ENCODE measurements at places on chromosomes 3 and 15.

DNA sequence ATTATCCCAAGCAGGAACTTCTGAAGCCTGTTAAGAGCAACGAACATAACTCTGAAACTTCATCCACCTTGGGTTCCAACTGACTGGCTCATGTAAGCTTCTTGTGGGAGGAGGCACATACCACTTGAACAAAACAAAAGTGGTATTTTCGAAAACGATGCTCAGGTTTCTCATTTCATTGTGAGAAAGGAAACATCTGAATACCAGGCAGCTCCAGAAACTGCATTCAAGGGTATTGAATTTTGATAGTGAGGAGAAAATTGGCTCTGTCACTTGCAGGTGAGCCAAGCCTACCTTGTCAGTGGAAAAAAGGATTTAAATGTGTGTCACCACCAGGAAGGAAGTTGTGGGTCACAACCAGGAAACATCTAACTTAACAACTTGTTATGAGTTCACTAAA, 218.1 kb upstream of the SATB1 start:
- DNase-seq, result no peak

DNA sequence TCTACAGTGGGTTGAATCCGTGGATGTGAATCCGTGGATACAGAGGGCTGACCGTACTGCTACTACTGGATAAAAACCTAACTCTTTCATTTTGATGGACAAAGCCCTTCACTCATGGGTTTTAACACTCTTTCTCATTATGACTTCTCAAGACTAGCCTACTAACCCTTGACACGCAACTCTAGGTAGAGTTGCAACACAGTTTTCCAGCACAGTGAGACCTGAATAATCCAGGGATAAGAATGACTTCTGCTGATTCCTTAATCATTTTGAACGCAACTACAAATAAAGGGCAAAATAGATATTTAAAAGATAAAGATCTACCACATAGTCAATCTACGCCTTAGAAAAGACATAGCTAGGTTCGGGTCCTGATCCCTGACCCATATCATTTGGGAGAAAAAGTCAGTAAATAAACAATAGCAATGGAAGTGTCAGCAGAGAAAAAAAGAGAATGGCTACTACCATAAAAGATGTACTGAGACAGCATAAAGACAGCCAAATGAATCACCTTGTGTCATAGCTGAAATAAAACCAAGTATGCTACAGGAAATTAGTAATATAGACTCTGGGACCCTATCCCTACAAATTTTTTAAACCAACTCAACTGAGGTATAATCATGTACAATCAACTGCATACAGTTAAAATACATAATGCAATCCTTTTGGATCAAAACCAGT, 87.6 kb downstream of the DPH6 start:
- no peak for DNase-seq

DNA sequence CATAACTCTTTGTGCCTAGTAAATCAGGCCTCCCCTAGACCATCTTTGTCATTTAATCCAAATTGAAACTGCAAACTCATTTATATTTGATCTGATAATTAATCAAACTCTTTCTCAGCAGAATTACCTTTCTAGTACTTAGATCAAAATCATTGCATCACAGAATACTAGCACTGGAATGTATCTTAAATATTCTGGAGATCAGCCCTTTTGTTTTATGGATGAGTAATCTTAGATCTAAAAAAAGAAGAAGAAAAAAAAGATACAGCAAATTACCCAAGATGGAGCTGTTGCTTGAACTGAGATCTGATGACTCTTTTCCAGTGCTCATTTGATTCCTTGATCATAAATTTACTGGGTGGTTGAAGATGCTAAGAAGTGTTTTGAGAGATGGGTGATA, 47.9 kb downstream of the NAALADL2 start:
- DNase-seq, result no peak

GRCh38 chr15:41975669-41976068, 3.3 kb upstream of the EHD4 start:
- no peak for DNase-seq

DNA sequence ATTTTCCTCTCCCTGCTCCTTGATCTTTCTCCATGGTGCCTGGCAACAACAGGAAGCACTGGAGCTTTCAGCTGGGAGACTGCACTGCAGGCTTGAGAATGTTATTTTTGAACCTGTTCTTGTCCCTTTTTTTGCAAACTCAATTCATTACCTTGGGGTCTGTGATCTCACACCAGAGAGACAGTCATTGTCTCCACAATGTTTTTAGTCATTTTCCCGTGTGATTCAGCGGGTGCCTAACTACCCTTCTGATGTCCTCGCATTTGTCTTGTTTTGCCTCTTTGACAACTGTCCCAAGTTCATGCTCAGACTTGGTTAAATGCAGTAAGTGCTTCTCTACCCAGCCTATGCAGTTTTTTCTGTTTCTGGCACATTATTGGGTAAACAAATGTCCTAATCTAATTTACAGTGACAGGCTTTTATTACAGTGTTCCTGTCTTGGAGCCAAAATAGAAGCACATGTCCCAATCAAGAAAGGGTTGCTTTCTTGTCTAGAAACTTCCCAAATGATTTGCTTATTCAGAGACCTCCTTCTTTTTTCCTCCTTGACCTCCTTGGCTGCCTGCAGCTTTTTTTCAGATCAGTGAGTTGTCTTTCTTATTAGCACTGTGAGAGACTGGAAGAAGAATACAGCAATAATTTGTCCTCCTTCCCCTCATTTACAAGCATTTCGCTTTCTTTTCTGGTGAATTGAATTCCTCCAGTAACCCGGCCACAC, 162.4 kb downstream of the NSUN3 start:
- DNase-seq, result no peak

DNA sequence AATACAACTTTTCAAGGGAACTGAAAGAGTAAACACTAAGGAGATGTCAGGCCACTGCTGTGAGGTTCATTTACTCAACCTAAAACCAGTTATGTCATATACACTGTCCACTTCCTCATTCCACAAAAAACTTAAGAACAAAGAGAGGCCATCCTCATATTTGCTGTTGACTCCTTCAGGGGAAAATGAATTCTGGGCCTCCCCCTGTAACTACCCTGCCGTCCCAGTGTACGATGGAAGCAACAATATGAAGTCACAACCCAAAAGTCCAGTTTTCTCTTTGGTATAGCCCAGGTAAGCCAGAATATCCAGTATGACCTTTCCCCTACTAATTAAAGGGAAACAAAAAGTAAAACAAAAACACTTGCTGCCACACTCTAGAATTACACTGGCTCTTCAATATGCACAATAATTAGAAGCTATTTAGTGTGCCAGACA, 16.2 kb downstream of the CEP152 start:
- no peak for DNase-seq

DNA sequence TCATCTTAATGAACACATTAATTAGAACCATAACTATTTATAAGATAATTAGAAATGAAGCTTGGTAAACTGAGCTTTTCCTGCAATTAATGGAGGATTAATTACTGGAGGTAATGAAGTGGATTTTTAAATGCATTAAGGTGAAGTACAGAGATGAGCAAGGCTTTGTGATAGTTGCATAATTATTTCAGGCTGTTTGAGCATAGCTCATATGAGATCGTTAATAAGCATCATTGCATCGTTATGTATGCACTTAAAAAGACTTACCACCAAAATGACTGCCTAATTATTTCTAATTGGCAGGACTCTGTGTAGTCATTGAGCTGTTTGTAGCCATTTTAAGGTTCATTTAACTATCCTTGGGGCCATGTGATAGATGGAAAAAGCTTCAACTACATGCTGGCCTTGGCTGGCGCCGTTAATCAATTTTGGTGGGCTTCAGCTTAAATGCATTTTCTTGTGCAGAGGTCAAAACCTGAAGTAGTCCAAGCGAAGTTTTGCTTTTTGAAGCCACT, 55.3 kb downstream of the RSRC1 start:
- DNase-seq, result no peak

DNA sequence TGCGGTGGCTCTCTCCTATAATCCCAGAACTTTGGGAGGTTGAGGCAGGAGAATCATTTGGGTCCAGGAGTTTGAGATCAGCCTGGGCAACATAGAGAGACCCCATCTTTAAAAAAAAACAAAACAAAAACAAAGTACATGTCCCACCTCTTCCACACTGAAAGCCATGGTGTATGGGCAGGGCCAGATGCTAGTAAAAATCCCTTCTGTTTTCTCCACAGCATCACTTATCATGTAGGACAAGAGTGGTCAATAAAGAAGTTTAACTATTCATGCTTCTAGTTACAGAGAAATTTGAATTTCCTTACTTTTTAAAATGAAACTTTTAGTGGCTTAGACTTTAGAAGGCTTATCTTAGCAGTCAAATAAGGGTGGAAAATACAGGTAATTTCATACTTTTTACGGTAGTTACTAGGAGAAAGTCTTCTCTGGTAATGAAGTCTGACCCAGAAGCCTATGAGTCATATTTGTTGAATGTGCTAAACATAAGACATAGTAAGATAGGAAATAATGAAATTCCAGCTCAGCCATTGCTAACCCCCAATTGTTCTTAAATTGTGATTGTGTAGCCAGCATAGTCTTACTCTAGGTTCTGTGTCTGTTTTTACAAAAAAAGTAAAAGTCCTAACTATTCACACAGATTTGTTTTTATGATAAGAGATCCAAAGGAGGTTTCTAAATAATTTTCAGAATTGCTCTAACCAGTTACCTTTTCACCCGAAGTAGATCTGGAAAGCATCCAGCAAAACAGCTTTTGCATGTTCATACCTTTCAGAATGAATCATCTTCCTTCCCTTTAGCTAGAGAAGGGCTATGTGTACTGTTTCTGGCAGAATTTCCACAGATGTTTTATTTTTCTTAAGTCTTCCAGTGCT, 16.4 kb upstream of the ZNF609 start:
- no peak for DNase-seq

DNA sequence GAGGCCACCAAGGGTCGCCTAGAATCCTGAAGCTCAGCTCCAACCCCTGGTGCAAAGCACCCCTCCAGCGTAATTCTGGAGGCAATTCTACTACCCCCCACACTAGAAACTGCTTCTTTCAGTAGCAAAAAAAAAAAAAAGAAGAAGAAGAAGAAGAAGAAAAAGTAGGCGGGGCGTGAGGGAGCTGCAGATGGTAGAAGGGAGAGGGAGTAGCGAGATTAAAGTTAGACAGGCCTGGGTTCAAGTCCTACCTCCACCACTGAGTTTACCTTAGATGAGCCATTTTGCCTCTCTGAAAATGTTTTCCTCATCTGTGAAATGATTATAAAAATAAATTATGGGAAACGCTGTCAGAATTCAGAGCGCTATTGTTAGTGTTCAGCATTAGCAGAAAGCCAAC, 913 bp downstream of the FAM174B start:
- no peak for DNase-seq

- DNase-seq, result no peak
These were observed 5.3 kb downstream of the FOXP1 start for GRCh38 chr3:71578054-71578751.

GRCh38 chr3:85821130-85821756, 862.5 kb downstream of the CADM2 start:
- no peak for DNase-seq

DNA sequence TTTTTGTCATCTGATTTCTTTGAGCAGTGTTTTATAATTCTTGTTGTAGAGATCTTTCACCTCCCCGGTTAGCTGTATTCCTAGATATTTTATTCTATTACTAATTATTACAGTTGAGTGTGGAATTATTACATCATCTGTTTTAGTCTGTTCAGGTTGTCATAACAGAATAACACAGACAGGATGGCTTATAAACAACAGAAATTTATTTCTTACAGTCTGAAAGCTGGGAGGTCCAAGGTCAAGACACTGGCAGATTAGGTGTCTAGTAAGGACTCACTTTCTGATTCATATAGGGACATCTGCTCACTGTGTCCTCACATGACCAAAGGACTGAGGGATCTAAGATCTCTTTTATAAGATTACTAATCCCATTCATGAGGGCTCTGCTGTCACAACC, 121.3 kb upstream of the THBS1 start:
- DNase-seq, result no peak

DNA sequence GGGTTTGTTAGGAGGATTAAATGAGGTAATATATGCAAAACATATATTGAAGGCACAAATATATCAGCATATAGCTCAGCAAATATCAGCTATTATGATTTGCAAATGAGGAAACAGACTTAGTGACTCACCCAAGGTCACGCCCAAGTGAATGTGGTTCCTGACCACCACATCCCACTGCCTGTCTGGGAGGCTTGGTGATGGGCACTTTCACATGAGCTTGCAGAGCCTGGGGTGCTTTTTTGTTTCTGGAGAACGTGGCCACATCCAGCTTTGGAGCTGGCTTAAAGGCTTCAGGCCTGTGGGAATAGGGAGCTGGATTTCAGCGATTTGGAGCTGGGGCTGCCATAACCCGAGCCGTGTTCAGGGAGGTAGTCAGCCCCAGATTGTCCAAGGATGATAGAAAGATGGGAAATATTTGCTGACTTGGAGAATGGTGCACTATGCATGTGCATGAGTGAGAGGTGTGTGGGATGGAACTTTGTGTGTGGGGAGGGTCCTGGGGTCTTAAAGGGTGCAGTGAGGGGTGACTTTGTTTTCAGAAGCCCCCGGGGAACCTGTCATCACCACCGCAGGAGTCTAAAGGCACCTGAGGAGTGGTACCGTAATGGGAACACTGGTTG, 12.0 kb upstream of the FGD5 start:
- DNase-seq, result no peak

- no peak for DNase-seq
These were observed 44.1 kb downstream of the UMPS start for GRCh38 chr3:124774327-124774718.

DNA sequence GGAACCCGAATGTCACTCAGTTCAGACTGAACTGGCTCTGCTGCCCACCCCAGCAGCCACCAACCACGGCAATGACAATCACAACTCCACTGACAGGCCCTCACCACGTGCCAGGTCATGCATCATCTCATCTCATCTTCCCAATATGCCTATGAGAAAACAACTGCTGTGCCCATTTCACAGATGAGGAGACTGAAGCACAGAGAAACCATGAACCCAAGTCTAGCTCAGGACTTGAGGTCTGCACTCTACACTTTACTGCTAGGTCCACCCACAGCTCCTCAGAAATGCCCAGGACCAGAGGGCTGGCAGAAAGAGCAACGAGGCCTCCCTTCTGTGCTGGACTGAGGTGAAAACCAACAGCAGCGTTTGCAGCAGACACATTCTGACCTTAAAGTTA, 99.2 kb upstream of the LINGO1 start:
- DNase-seq, result no peak

- no peak for DNase-seq
These were observed 596.7 kb upstream of the UBE2E2 start for GRCh38 chr3:22606461-22606860.

DNA sequence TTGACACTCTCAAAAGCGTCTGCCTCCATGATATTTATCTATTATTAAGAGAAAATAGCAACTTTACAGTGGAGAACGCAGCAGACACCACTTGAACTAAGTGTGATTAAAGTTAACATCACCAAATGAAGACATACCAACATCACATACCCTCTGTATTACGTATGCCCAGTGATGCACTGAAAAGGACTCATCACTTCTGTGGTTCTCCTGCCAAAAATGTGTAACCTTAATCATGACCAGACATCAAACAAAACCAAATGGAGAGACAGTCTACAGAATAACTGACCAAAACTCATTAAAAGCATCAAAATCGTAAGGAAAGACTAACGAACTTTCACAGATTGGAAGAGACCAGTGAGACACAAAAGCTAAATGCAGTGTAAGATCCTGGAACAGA, 103.2 kb downstream of the PPP2R3A start:
- no peak for DNase-seq

- DNase-seq, result no peak
These were observed 23.2 kb downstream of the HHLA2 start for GRCh38 chr3:108319428-108320082.

All from cerebellar nuclear complex (tissue), 1 donor.